ENCODE measurements at places on chromosomes 3 and 15.

- no peak for DNase-seq
Observed at GRCh38 chr15:84598250-84598649, 2.6 kb upstream of the ZSCAN2 start.

GRCh38 chr3:106542101-106542769, 673.4 kb upstream of the CBLB start:
- no peak for DNase-seq

DNA sequence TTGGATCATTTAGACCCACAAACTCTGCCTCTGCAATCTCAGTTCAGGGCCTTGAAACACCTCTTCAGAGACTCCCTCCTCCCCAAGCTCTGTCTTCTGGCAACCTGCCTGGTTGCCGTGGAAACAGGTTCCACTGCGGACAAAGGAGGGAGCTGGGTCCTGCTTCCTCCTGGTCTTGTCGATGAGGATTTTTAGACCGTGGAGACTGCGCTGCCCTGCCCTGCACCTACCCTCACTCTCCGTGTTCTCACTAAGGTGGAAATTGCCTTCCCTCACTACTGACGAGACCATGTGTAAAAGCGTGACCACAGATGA, at the start of gene RTP1:
TSS of gene RTP1 (plus strand) at position 152 of the 315 bp plus-strand sequence. CDS start at position 182, 30 bp downstream.
- no peak for DNase-seq

DNA sequence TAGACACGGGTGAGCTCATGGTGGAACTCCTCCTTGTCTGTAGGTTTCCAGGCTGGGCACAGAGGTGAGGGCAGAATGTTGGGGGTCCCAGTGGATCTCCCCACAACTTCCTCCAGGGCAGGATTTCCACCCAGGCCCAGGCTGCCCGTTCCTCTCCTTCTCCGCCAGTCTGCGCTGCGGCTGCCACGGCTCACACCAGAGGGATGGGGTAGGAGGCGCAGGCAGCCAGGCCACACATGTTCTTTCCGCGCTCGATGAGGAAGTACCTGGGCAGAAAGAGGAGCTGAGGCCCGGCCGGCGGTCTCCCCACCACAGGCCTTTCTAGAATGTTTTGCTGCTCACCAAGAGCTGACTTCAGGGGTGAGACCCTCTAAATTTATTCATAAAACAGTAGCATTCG, 22.9 kb downstream of the CTSH start:
- no peak for DNase-seq

GRCh38 chr3:146813496-146813895, 208.3 kb upstream of the PLSCR5 start:
- DNase-seq = no peak

- DNase-seq = no peak
Observed at GRCh38 chr3:43921056-43921648, 230.4 kb downstream of the ABHD5 start.

DNA sequence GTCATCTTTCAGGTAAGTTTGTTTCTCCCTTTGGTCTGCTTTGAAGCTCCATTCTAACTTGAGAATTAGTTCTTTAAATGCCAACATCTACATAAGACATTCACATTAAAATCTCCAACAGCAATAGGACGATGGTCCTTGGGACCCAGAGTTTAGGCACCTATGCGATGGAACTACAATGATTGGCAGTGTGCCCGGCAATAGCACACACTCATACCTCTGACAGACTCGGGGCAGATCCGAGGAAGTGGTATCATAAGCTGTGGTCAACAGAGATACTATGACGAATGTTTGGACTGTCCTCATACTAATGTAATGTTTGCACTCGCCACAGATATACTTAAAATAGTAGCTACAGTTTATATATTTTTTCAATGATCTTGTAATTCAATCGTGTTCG, 34.2 kb upstream of the NR2F2 start:
- DNase-seq = no peak

DNA sequence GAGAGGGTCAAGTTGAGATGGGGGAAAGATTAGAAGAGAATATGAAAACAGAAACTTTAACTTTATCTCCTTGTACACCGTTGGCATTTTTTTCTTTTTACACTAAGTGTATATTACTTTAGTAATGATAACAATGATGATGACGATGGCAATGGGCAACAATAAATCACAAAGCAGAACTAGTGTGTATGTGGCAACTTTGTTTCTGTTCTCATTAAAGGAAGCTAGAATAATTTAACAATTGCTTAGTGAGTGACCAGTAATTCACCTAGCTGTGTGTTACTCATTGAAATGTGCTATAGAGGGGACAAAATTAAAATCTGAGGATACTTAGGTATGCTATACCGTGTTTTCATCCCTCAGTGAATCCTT, 318.5 kb upstream of the TBL1XR1 start:
- DNase-seq = no peak

DNA sequence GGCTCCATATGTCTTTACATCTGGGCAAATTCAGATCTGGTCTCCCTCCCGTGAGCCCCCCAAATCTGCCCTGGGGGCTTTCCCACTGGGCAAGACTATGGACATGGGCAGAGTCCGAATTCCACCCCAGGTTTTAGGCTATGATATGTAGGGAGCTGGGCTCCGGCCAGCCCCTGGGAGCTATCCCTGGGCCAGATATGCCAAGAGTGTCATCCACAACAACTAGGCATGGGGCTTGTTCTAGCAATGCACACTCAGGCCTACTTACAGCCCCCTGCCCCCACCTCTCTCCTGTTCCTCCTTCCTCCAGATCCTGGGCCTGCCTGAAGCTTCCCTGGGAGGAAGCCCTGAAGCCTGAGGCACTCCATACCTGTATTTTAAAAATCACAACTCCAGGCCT, 622 bp downstream of the XIRP1 start:
- no peak for DNase-seq

- DNase-seq = no peak
Observed at GRCh38 chr3:172179680-172180399, 140.5 kb downstream of the FNDC3B start.

DNA sequence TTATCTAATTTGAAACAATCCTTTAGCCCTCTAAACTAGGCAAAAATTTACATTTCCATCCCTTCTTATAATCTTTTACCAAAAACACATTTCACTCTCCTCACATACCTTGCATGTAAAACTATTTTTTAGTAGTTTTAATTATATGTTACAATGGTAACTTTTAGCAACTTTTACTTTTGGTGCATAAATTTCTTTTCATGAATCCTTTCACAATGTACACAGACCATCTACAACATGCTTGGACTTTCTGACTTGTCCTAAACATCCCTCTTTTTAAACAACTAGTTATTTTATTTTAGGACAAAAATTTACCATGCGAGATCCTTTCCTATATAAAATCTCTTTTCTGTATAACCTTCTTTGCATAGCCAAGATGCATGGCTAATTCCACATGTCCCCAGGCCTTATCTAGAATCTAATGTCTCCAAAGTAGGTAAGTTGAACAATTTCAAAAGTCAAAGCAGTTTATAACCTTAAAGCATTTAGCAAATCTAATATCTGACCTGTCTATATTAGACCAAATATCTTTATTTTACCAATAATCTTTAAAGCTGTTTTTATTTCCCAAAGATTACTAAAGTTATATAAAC, 14.4 kb upstream of the ALDH1L1 start:
- DNase-seq = no peak

DNA sequence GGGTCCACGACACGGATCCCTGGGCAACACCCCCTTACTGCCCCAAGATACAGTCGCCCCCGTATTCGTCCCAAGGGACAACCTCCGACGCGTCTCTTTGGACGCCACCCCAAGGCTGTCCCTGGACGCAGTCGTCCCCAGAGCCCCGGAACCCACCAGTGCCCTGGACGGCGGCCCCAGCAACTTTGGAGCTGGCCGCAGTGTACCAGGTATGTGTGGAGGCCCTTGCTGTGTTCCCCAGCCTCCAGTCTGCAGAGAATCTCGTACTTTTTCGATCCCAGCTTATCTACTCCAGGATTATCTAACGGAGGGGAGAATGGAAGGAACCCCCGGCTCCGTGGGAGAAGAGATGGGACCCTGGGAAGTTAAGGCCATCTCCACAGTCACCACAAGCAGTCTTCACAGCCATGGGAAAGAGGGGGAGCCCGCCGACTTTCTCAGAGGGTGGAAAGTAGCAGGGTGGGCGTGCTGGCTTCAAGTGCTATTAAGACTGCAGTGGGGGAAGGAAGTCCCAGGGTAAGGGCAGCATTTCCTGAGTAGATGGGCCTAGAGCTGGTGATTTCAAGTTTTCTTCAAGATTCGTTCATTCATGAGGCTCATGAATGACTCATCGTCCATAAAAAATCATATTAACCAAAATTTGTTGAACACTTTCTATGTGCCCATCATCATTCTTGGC, 1.1 kb downstream of the MESP2 start:
- DNase-seq = no peak

DNA sequence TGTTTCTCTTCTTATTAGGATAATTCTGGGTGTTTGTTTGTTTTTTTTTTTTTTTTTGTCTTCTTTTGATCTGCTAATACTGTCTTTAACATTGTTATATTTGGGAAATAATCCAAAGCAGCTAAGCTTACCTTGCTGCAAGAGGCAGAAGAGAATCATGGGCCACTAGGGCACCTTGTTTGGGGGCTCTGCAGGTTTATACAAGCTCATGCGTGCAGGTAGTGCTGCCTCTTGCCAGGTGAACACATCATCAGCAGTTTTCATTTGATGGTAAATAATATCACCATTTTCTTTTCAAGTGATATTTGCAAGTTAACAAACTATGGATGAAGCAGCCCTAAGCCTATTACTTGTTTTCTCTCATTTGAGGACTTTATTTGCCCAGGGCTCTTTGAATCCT, 37.9 kb downstream of the MAP3K13 start:
- no peak for DNase-seq

DNA sequence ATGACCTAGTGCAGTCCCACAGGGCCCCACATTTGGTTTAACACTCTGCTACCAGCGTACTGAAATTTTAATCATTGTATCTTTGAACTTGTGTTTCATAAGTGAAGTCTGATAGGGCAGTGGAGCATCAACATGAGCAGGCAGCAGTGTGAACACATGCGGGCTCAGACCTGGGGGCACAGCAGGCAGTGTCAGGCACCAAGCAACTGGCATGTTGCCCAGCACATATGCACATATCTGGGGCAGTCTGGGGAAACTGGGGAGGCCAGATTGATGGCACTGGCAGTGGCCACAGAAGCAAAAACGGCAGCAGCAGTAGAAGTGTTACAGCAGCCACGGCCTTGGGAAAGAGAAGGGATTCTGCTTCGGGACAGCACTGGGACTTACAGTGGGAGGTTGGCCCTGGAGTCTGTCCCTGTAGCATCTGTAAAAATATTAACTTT, 353.9 kb upstream of the KCNMB2 start:
- DNase-seq = no peak

DNA sequence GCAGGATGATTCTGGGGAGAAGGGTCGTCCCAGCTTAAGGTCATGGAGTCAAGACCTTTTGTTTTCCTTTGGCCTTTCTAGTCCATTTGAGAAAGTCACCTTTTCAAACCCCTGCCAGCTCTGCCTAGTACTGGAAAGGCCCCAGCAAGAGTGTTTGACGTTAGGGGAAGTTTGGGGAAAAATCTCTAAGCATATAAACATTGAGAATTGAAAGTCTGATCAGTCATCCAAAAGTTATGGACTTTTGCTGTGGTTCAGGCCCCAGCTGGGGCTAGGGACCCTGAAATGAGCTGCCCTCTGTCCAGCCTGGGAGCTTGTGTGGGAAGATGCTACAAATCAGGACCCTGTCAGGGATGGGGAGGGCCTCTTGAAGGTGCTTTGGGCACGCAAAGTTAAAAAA, 21.6 kb downstream of the SLC6A6 start:
- no peak for DNase-seq

DNA sequence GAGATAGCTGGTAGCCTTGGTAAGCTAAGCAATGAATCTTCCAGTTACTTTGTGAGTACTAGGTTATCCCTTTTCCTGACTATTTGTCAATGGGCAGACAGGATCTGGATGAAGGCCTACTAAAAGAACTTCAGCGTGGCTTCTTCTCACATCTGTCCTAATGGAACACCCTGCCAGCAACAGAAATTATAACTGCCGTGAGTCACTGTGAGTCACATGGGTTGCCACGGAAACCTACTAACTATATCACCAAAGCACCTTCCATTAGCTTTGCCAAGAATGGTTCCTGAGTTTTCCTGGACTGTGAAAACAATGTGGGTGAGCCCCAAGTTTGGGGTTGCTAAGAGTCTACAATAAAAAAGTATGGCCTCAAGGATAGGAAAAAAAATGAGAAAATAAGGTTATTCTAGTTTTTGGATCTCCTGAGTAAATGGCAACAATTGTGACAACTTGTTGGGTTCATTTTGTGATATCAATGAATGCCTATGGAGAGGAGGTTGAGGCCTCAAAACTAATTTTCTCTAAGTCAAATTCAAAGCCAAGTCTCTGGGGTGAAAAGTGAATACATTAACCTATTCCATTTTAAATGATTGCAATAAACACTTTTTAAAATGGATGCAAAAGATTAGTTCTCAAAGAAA, 195.1 kb upstream of the ICE2 start:
- DNase-seq = peak; percentile 15

- no peak for DNase-seq
Observed at GRCh38 chr15:98759277-98759676, 110.9 kb downstream of the IGF1R start.

DNA sequence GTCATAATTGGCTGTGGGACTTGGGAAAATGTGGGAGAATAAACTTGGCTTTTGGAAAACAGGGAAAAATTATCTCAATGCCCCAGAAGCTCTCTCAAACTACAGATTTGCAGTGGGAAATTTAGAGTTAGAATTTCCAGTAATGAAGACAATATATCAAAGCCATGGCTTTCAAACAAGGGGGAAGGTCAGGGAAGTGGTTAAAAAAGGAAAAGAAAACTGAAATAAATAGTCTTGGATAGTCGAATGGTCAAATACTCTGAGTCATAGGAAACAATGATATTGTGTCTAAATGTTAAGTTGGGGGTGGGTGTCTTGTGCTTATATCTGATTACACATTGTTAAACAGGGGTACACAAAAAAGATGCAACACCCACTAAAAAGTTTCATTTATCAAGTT, 272.4 kb upstream of the COL8A1 start:
- no peak for DNase-seq

DNA sequence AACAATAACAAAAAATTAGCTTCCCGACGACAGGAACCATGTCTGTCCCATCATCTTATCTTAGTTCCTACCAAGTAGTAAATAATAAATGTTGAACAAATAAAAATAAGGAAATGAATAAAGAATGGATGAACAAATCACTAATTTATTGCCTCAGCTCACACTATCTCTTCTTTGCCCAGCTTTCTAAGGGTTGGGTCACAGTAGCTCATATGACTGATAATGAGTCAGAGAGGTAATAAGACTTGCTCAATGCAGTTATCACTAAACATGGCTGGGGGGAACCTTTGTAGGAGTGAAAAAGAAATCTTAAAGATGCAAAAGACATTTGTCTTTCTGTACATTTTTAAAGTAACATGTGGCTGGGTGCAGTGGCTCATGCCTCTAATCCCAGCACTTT, 182.2 kb downstream of the WDR76 start:
- no peak for DNase-seq
